ENCODE measurements at places on chromosomes 2 and 18.

GRCh38 chr2:240252191-240252871, 111.9 kb upstream of the OTOS start:
- no peak for DNase-seq

DNA sequence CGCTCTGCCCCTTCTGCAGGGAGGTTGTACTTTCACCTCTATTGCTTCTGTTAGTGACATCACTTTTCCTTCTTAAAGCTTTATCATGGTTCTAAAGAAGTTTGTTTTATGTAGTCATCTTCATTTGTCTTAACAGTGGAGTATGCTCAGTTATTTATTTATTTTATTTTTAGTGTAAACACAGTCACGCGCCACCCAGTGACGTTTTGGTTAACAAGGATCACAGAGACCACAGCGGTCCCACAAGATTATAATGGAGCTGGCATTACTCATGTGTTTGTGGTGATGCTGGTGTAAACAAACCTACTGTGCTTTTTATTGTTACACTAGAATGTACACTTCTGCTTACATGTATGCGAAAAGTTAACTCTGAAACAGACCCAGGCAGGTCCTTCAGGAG, 89.9 kb downstream of the SOX11 start:
- no peak for DNase-seq

DNA sequence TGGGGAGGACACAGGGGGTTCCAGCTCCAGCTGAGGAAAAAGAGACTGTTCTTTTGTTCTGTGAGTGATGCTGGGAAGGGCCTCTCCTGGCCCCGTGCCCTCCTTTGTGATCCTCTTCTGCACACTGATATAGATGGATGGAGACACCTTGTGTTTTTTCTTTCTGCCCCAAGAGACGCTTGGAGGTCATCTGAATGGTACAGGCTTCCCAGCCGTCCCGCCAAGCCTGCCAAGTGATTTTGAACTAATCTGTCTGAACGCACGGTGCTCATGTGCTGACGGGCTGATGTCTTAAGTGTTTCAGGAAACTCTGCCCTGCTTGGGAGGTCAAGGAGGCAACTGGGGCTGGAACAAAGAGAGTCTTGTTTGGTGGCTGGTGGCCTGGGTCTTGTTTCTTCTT, 57.5 kb downstream of the KIF5C start:
- DNase-seq, result no peak

- no peak for DNase-seq
Observed at GRCh38 chr2:153403940-153404339, 74.6 kb downstream of the RPRM start.

DNA sequence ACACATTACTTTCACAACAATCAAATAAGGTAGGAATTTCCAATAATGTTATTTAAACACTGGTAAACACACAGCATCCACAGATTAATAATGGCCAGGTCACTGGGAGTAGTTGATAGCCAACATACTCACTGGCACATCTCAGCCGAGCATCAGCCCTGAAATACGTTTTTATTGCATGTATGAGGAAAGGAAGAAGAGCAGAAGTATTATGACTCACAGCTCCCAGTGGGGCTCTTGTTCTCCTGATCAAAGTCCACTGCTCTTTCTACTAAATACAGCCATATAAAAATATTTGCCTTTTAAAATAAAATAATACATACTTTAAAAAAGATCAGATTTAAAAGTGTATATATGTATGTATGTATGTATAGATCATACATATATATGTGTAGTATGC, 999.6 kb downstream of the SUCLG1 start:
- no peak for DNase-seq
